ENCODE measurements at places on chromosomes 7 and 10. TPM values are rescaled to one million over a fixed set of nuclear protein-coding genes. Genes with fewer than 3 reads are reported as not detected.
A peak's percentile ranks its signal among the peaks of the same experiment; 100 is the strongest.

DNA sequence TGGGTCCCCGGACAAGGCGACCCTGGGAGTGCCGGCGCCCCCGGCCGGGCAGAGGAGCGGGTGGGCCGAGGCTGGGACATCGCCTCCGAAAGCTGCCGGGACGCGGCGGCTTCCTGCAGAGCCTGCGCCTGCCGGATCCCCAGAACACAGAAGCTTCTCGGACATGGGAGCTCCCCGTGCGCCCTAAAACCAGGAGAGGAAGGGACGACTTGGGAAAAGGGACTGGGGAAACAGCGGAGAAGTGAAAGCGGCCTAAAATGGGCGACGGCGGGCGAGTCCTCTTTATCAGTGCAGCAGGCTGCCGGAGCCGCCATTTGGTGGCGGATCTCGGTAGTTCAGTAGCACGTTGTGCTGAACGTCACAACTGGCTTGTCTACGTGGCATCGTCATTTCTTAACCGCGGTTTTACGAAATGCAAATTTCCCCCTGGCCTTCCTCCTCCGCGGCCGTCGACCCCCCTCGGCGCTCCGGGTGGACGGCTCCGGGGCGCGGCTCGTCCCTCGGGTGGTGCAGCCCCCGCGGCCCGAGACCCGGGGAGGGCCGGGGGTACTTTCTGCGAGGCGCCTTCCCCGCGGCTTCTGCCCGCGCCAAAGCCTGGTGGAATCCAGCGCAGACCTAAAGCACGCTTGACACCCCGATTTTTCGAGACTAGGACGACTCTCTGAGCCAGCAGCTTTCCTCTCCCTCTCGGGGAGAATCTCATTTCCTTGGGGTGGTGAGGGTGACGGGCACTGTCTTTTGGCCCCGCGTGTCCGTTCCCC lies 9.9 kb upstream of the SPAG6 start:
- peak overlapping the region; percentile 89 for H3K27ac ChIP-seq
- peaks cover 36% of the 10 kb centered on the region for H3K4me1 ChIP-seq
- peaks cover 17% of the 10 kb centered on the region for H3K27me3 ChIP-seq

DNA sequence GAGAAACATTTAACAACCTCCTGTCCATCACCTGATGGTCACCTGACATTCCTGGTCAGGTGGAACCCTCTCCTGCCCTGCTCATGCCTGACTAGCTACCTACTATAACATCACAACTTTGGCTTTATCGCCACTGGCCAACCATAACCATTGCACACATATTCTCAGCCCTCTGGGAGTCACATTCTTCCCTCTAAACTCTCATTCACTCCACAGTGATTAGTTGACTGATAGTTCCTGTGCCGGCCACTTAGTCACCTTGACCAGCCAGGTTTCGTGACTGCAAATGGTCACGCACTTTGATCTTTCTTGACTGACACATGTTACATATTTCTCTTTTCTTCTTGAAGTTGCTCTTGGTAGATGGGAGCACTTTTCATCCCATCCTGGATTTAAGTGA lies 50.1 kb downstream of the GNAI1 start:
- H3K4me3 ChIP-seq, result no peak overlapping the region
- H3K27ac ChIP-seq, result no peak overlapping the region
- no peak for DNase-seq
- H3K27me3 ChIP-seq, result no peaks in the 10 kb centered on the region
- no peaks in the 10 kb centered on the region for H3K36me3 ChIP-seq

DNA sequence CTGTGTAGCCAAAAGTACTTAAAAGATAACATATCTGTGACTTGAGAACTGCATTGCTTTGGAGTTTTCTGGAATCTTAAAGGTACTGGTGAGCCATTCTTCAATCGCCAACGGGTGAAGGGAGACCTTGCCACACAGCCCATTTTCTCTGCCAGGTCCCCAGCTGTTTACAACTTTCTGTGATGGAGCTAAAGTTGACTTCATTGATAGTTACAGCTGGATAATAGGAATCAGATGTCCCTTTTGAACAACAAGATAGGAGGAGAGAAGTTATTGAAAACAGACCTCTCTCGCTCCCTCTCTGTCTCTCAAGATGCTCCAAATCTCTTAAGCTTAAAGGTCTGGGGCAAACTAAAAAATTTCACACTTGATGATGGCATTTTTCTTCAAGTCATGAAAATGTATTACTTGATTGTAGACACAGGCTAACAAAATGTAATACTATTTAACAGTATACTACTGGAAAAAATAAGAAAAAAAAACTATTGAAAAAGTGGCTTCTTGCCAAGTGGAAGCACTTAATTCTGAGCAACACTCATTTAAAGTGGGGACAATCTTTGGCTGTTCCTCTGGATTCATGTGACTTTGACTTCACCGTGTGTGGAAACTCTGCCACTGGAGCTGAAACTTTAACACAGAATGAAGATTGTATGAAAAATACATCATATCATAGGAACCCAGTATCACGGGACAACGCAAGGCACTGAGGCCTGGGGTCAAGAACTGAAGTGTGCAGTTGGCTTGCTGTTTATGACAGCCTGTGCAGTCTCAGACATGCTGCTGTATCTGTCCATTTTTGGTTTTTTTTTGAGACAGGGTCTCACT lies 78.4 kb upstream of the AFAP1L2 start:
- H3K4me3 ChIP-seq, result no peak overlapping the region
- peaks cover 92% of the 10 kb centered on the region for H3K36me3 ChIP-seq
- H3K27ac ChIP-seq, result no peak overlapping the region
- peaks cover 7% of the 10 kb centered on the region for H3K4me1 ChIP-seq
- H3K27me3 ChIP-seq, result no peaks in the 10 kb centered on the region
- no peak for DNase-seq

DNA sequence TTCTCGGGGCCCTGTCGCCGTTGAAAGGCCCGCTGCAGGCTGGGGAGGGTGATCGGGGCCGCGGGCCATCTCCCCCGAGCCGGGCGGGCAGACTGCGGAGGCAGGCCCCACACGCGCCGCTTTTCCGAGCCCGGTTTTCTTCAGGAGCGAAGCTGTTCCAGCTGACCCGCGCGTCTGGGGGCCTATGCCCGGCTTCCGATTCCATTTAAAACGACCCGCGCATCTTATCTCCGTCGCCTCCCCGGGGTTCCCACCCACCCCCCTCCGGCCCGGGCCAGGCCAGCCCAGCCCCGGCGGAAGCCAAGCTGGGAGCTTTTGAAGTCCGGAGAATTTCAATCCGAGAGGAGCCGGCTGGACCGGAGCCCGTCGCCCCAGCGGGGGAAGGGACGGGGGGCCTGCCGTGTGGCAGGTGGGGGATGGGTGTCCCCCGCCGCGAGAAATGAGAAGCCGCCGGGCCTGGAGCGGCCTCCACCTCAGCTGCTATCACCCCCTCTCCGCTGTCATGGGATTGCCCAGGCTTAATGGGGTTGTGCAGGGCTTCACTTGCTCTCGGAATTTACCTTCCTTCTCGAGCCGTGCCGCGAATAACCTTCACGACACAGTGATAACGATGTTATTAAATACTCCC lies 3.1 kb upstream of the EVX1 start:
- H3K27ac ChIP-seq, result no peak overlapping the region
- DNase-seq, result no peak
- no peak overlapping the region for H3K4me3 ChIP-seq
- H3K4me1 ChIP-seq, result peaks cover 22% of the 10 kb centered on the region

GRCh38 chr10:1232164-1232911 lies 176.2 kb downstream of the WDR37 start:
- no peak overlapping the region for H3K4me3 ChIP-seq
- H3K4me1 ChIP-seq, result no peaks in the 10 kb centered on the region
- no peak overlapping the region for H3K27ac ChIP-seq
- no peak for DNase-seq

- H3K4me3 ChIP-seq, result peak overlapping the region; percentile 96
- peak overlapping the region; percentile 99 for H3K27ac ChIP-seq
- peaks cover 27% of the 10 kb centered on the region for H3K36me3 ChIP-seq
- H3K4me1 ChIP-seq, result peaks cover 58% of the 10 kb centered on the region
- DNase-seq, result no peak
Observed at GRCh38 chr7:35802649-35803048, 1.8 kb downstream of the SEPTIN7 start.

- no peaks in the 10 kb centered on the region for H3K36me3 ChIP-seq
- peaks cover 3% of the 10 kb centered on the region for H3K27me3 ChIP-seq
- no peaks in the 10 kb centered on the region for H3K4me1 ChIP-seq
Observed at GRCh38 chr10:11359869-11360268, 251.6 kb downstream of the USP6NL start.

DNA sequence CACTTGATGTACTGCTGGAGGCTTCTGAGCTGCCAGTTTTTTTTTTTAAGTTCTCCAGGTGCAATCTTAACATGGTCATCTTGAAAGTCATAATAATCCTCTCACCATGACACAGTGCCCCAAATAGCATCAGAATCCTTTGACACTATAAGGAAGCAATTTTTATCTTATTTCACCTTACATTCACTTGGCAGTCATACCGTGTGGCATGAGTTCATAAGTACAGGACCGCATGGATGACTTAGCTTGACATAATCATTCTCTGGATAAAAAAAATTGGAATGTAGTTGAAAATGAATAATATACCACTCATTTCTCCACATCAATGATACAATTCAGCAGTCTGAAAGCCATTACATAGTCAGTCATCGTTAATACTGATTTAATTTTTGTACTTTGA lies 25.6 kb upstream of the TMEM196 start:
- peaks cover 8% of the 10 kb centered on the region for H3K27me3 ChIP-seq
- DNase-seq, result no peak
- no peaks in the 10 kb centered on the region for H3K36me3 ChIP-seq
- no peak overlapping the region for H3K27ac ChIP-seq
- H3K4me3 ChIP-seq, result no peak overlapping the region
- no peaks in the 10 kb centered on the region for H3K4me1 ChIP-seq

DNA sequence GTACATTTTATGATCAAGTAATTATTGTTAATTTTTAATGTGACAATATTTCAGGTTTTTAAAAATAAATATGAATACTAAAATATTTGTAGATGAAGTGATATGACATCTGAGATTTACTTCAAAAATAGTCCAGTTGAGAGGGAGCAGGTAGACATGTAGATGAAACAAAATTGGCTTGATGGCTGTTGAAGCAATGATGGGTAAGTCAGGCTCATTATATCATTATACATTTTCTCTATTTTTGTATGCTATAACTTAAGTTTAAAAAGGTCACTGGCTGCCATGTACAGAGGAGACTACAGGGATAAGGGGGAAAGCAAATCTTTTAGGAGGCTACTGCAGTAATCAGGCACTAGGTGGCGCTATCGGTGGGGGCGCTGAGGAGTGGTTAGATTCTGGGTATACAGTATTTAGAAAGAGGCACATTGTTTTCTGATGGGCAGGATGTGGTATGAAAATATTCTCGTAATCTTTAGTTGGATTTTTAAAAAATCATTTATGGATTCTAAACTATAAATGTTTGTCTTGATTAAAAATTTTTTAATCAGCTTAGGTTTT lies 189.8 kb upstream of the IMMP2L start:
- no peaks in the 10 kb centered on the region for H3K4me1 ChIP-seq
- no peak overlapping the region for H3K27ac ChIP-seq
- H3K36me3 ChIP-seq, result no peaks in the 10 kb centered on the region
- peaks cover 5% of the 10 kb centered on the region for H3K27me3 ChIP-seq
- H3K4me3 ChIP-seq, result no peak overlapping the region

GRCh38 chr10:777913-778479 lies 88.5 kb upstream of the DIP2C start:
- no peak for DNase-seq
- H3K4me1 ChIP-seq, result no peaks in the 10 kb centered on the region
- H3K36me3 ChIP-seq, result no peaks in the 10 kb centered on the region
- peaks cover 22% of the 10 kb centered on the region for H3K27me3 ChIP-seq
- no peak overlapping the region for H3K27ac ChIP-seq

GRCh38 chr7:20330239-20330927 lies at the start of gene ITGB8:
Gene ITGB8, plus strand, starts transcription at chr7:20330900. Its CDS starts 907 bp downstream, at chr7:20331807.
- H3K27me3 ChIP-seq, result peaks cover 2% of the 10 kb centered on the region
- peaks cover 8% of the 10 kb centered on the region for H3K36me3 ChIP-seq
- H3K4me3 ChIP-seq, result peak within 1 kb of the TSS; percentile 95
- peaks cover 37% of the 10 kb centered on the region for H3K4me1 ChIP-seq

DNA sequence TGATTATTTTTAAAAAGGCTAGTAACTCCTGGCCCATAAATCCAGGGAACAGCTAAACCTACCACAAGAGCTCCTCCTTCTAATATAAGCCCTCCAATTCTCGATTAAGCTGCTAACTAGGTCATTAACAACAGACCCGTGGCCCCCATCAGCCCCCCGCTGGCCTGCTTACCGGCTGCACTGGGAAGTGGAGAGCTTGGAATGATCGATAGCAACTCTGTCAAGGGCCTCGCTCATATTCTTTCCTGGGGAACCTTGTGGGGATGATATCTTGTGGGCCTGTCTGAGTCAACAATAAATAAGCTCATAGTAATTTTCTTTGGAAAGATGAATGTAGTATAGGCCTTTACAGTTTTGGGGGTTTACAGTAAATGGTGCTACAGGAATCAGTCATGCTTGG lies 353.5 kb downstream of the TCERG1L start:
- no peak for DNase-seq
- H3K4me3 ChIP-seq, result no peak overlapping the region
- no peak overlapping the region for H3K27ac ChIP-seq
- no peaks in the 10 kb centered on the region for H3K4me1 ChIP-seq
- no peaks in the 10 kb centered on the region for H3K36me3 ChIP-seq
- no peaks in the 10 kb centered on the region for H3K27me3 ChIP-seq

- DNase-seq, result no peak
- no peaks in the 10 kb centered on the region for H3K27me3 ChIP-seq
- H3K27ac ChIP-seq, result no peak overlapping the region
Observed at GRCh38 chr10:7159517-7159916, 251.3 kb downstream of the SFMBT2 start.

DNA sequence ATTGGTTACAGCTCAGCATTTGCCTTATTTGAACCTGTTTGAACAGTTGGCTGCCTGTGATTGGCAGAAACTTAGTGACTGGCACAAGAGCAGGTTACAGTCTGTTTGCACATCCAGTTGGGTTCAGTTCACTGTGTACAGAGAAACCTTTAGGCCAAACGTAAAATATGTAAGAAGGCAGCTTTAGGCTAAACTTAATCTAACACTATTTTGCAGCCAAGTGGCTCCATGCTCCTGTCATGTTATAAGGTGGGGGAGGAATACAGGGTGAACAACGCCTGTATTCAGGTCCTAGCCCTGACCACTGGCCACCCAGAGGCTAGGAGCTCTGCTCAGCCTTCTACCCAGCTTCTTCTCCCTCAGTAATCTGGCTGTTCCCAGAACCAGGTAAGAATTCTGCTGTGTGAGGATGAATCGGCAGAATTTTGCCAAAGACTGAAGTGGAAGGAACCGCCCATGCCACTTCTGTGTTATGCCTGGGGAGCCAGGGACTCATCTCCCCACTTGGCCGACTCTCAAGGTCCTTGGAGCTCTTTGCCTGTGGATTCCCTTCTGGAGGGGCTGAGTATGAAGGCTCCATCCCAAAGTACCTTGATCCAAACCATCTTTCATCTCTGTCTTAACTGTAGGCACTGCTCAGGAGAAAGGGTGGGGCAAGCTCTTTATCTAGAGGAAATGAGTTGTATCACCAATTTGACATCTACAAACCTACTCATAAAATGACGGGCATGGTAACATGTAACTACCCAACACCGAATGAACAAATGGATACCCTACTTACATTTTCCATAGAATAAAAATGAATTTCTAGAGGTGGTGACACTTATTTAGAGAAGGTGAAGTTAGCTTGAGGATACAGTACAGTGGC lies 164.4 kb upstream of the NAMPT start:
- H3K27me3 ChIP-seq, result peaks cover 17% of the 10 kb centered on the region
- no peaks in the 10 kb centered on the region for H3K36me3 ChIP-seq
- H3K27ac ChIP-seq, result no peak overlapping the region
- no peak overlapping the region for H3K4me3 ChIP-seq

COG5 gene
- total RNA-seq, result 47.0 TPM

RSPH10B2 gene
- 0.37 TPM for total RNA-seq

PNPLA8 gene
- total RNA-seq, result 25.5 TPM

LEP gene
- total RNA-seq, result not detected

EGR2 gene
- 9.4 TPM for total RNA-seq

VPS37D gene
- total RNA-seq, result 0.24 TPM

DDIT4 gene
- 175 TPM for total RNA-seq

PPP1R17 gene
- total RNA-seq, result not detected

FBXO24 gene
- total RNA-seq, result 1.9 TPM

ANKRD26 gene
- 6.0 TPM for total RNA-seq

SCART1 gene
- total RNA-seq, result 2.8 TPM

ZPBP gene
- not detected for total RNA-seq

Data from activated B cell treated with CpG ODN at 0.5 μM for 24 hours (primary cell).